MM.1S (cell line): ENCODE measurements at places on chromosomes 5 and 9.

- H3K4me1 ChIP-seq, result peaks cover 23% of the 10 kb centered on the region
- peak; percentile 89 for DNase-seq
- H3K36me3 ChIP-seq, result no peaks in the 10 kb centered on the region
- no peaks in the 10 kb centered on the region for H3K27me3 ChIP-seq
- H3K4me3 ChIP-seq, result peak overlapping the region; percentile 41
These were observed 100.8 kb upstream of the DHFR start for GRCh38 chr5:80755626-80756025.

DNA sequence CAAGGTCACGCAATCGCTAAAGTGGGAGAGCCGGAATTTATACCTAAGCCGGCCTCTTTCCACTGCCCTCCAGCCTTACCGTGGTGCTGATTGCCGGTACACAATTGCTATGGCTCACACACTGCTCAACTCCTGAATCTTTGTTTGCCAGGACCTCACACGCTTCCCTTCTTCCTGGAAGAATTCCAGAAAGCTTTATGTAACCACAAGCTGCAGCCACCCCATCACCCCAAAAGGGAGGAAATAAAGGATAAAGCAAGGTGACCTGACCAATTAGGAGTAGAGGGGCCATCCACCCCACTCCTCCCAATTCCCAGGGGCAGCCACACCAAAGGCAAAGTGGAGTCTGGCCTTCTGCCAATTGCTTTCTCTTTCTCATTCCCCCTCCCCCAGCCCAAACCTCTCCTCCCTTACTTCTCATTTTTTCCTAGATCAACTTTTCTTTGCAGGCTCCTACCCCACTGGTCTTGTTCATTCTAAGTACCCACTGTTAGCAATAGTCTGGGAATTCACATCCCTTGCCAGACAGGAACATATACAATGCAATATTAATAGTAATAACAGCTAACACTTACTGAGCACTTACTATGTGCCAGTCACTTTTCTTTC lies 18.0 kb upstream of the CDC23 start:
- no peak overlapping the region for H3K4me3 ChIP-seq
- no peaks in the 10 kb centered on the region for H3K36me3 ChIP-seq
- DNase-seq, result no peak
- no peaks in the 10 kb centered on the region for H3K27me3 ChIP-seq
- no peak overlapping the region for H3K27ac ChIP-seq

DNA sequence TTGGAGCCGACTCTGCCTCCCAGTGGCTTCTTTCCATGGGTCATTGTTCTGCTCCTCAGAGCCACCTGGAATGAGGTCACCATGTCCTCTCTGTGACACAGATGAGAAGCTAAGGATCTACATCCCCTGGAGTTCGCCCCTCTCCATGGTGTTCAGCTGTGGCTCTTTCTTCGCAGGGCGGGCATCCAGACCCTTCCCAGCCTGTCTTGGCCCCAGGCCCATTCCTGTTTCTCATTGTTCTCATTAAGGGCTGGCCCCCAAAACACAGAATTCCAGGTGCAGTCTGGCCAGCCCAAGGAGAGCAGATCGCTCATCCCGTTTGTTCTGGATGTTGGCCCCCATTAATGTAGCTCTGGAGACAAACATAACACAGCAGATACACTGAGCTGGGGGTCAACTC lies 66.4 kb upstream of the COL15A1 start:
- H3K27ac ChIP-seq, result no peak overlapping the region
- no peaks in the 10 kb centered on the region for H3K36me3 ChIP-seq
- H3K4me1 ChIP-seq, result no peaks in the 10 kb centered on the region
- H3K4me3 ChIP-seq, result no peak overlapping the region

- no peak for DNase-seq
- H3K36me3 ChIP-seq, result no peaks in the 10 kb centered on the region
- no peaks in the 10 kb centered on the region for H3K4me1 ChIP-seq
- H3K27me3 ChIP-seq, result no peaks in the 10 kb centered on the region
These were observed 8.1 kb downstream of the FSD1L start for GRCh38 chr9:105455836-105456475.

DNA sequence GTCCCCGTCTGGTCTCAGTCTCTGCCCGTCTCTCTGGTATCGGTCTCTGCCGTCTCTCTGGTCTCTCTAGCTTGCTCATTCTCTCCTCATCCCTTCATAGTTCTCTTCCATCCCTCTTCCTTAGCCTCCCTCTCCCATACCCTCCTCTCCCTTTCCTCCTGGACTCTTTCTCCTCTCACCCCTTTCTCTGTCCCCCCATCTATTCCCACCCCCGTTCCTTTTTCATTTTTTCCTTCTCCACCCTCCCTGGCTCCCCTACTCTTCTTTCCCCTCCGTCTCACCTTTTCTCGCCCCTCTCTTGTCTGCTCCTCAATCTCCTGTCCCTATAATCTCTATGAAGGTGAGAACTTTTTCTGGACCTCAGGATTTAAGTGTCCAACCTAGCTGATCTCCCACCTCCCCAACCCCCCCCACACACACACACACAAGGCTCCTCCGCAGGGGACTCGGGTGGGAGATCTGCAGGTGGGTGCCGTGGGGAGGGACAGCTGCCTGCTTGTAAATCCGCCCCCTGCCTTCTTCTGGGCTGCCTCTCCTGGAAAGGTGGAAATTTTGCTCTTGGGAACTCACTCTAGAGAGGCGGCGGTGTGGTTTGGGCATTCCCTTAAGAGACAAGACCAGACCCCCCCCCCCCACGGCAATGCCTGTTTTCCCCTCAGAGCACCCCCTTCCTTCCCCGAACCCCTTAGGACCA lies 953 bp downstream of the UBE2QL1 start:
- H3K36me3 ChIP-seq, result 0 out of 2 replicates have a peak, but pooled peaks cover 3% of the 10 kb centered on the region
- peak overlapping the region; percentile 59 for H3K27ac ChIP-seq

GRCh38 chr9:34211395-34211794 lies 32.6 kb downstream of the UBAP1 start:
- no peak overlapping the region for H3K27ac ChIP-seq
- H3K4me3 ChIP-seq, result no peak overlapping the region
- DNase-seq, result no peak
- H3K27me3 ChIP-seq, result no peaks in the 10 kb centered on the region
- no peaks in the 10 kb centered on the region for H3K36me3 ChIP-seq
- H3K4me1 ChIP-seq, result no peaks in the 10 kb centered on the region

DNA sequence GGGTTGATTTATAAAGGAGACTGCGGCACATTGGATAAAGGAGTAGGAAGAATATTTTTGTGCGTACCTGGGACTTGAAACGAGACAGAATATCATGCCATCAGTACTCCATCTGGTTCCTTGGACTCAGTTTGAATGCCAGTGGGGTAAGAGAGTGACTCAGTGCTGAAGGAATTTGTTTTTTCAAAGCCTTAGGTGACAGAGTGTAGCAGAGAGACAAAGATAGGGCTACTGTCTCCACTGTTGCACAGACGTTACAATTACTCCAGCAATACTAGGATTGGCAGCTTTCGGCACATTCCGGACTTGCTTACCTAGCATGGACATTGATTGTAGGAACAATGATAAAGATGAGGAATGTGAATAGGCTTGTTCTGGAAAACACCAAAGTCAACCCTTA lies 250.7 kb downstream of the KCTD16 start:
- H3K36me3 ChIP-seq, result no peaks in the 10 kb centered on the region
- DNase-seq, result no peak
- no peak overlapping the region for H3K27ac ChIP-seq

- peaks cover 94% of the 10 kb centered on the region for H3K27me3 ChIP-seq
- no peak for DNase-seq
- no peak overlapping the region for H3K27ac ChIP-seq
These were observed 7.1 kb upstream of the EGFL7 start for GRCh38 chr9:136655536-136656182.

DNA sequence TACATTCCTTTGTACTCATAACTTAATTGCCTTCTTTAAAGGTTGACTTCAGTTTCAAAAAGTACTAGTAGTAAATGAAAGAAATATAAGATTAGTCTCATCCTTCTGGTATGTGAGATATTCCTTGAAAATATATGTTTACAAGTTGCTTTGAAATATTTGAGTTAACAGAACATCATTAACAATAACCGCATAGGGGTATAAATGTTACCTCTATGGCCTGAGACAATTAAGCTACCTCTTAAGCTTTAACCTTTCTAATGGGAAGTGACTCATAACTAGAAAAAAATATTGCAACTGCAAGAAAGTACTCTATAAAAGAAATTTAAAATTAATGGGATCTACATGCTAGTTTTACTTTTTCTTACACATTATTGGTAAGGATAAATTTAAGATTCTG lies 399.0 kb downstream of the CDH10 start:
- no peaks in the 10 kb centered on the region for H3K4me1 ChIP-seq
- no peaks in the 10 kb centered on the region for H3K36me3 ChIP-seq
- no peak for DNase-seq

GRCh38 chr5:167332309-167332708 lies 959.1 kb upstream of the WWC1 start:
- no peak overlapping the region for H3K4me3 ChIP-seq
- no peak overlapping the region for H3K27ac ChIP-seq
- H3K4me1 ChIP-seq, result no peaks in the 10 kb centered on the region
- H3K36me3 ChIP-seq, result no peaks in the 10 kb centered on the region
- H3K27me3 ChIP-seq, result no peaks in the 10 kb centered on the region

GRCh38 chr5:31193591-31194467 lies at the start of gene CDH6:
Gene CDH6, plus strand, starts transcription at chr5:31193686. Its CDS starts 73,788 bp downstream, at chr5:31267474.
- H3K27ac ChIP-seq, result no peak within 1 kb of the TSS
- H3K4me3 ChIP-seq, result no peak within 1 kb of the TSS
- no peaks in the 10 kb centered on the region for H3K36me3 ChIP-seq
- H3K4me1 ChIP-seq, result no peaks in the 10 kb centered on the region
- H3K27me3 ChIP-seq, result no peaks in the 10 kb centered on the region

DNA sequence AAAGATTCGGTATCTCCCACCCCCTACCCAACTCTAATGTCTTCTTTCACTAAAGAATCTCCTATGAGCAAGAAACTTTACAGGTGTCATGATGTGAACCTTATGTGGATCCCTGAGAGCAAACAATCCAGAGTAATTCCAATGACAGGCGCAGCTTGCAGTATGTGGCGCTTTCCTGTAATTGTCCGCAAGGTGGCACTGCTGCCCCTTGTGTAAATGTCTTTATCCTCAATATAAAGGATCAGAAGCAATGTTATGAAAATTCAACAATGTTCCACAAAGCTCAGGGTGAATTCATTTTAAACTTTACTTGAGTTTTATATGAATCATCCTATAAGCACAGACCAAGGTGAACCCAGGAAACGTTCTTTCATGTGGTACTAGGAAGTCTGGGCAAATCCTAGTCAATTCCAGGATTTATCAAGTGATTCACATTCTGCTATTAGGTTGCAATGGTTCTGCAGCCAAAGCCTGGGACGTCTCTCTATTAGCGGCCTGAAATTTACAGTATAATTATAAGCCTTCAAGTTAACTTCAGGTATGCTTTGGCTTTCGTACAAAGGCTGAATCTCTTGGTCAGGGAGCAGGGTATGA lies 113.7 kb downstream of the TRPM6 start:
- DNase-seq, result peak; percentile 80
- H3K27ac ChIP-seq, result no peak overlapping the region
- H3K4me3 ChIP-seq, result no peak overlapping the region
- H3K4me1 ChIP-seq, result peaks cover 11% of the 10 kb centered on the region
- no peaks in the 10 kb centered on the region for H3K36me3 ChIP-seq

GRCh38 chr5:56460681-56461191 lies 227.6 kb upstream of the ANKRD55 start:
- no peaks in the 10 kb centered on the region for H3K36me3 ChIP-seq
- no peak overlapping the region for H3K4me3 ChIP-seq
- DNase-seq, result no peak
- no peaks in the 10 kb centered on the region for H3K27me3 ChIP-seq

DNA sequence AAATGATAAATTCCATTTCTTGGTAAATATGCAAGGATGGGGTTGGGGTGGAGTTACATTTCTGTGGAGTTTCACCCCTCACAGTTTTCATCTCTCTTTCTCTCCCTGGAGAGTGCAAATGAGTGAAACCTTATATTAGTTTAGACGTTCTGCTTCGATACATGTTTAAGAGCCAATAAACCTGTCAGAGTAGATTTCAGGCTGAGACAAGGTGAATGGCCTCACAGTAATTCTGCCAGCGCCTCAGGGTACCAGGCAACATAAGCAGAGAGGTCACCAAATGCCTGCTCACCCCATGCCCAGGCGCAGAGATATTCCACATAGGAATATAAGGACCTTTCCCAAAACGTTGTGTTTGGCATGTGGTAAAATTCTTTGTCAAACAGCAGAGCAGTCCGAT lies 154.9 kb upstream of the VLDLR start:
- DNase-seq, result no peak
- peak overlapping the region; percentile 26; the same call in 1 of the 2 replicates for H3K27ac ChIP-seq
- peaks cover 20% of the 10 kb centered on the region for H3K4me1 ChIP-seq
- H3K27me3 ChIP-seq, result no peaks in the 10 kb centered on the region
- no peak overlapping the region for H3K4me3 ChIP-seq
- H3K36me3 ChIP-seq, result no peaks in the 10 kb centered on the region

GRCh38 chr9:75071530-75072122 lies 16.3 kb downstream of the NMRK1 start:
- peaks cover 13% of the 10 kb centered on the region for H3K4me1 ChIP-seq
- H3K27me3 ChIP-seq, result no peaks in the 10 kb centered on the region
- DNase-seq, result peak; percentile 54
- H3K27ac ChIP-seq, result peak overlapping the region; percentile 42; the same call in 1 of the 2 replicates
- no peaks in the 10 kb centered on the region for H3K36me3 ChIP-seq

DNA sequence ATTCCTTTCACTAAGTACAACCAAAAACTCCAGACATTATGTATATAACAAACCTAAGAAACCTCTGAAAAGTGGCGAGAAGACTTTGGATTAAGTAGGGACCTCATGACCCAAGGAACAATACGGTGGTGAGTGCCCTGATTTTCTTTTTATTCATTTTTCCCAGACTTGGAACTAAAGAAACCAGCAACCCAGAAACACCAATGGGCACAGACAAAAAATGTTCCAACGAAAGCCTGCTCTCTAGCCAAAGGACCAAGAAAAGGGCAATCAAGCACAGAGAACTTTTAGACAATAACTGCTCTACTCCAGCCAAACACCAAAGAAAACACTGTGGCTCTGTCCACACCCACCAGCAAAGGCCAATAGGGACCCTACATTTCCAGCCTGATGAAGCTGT lies 66.2 kb upstream of the SSBP2 start:
- no peak overlapping the region for H3K4me3 ChIP-seq
- H3K36me3 ChIP-seq, result no peaks in the 10 kb centered on the region
- H3K27ac ChIP-seq, result no peak overlapping the region
- H3K4me1 ChIP-seq, result peaks cover 10% of the 10 kb centered on the region
- H3K27me3 ChIP-seq, result no peaks in the 10 kb centered on the region
- no peak for DNase-seq

DNA sequence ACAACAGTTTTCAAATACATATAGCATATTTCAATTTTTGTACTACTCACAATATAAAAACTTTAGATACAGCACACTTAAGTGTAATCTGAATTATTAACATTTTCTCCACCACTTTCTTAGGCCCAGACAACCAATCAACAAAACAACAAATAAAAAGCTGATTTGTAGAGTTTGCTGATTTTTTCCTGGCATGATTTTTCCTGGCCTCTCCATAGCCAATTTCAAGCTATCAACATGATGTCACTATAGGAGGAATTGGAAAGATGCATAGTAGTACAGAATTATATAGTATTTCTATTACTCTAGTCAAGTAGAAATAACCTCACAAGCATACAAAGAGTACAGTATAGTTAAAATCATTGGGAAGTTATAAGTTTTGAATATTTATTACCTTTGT lies 35.1 kb upstream of the ADAMTS19 start:
- no peaks in the 10 kb centered on the region for H3K4me1 ChIP-seq
- no peaks in the 10 kb centered on the region for H3K36me3 ChIP-seq
- H3K27ac ChIP-seq, result no peak overlapping the region
- no peak for DNase-seq

- no peak overlapping the region for H3K27ac ChIP-seq
- H3K36me3 ChIP-seq, result no peaks in the 10 kb centered on the region
- DNase-seq, result no peak
- no peaks in the 10 kb centered on the region for H3K27me3 ChIP-seq
- H3K4me3 ChIP-seq, result 0 out of 2 replicates have a peak overlapping the region, but pooled peaks have one; percentile 69
- peaks cover 9% of the 10 kb centered on the region for H3K4me1 ChIP-seq
These were observed 1.1 kb upstream of the DOCK2 start for GRCh38 chr5:169635936-169636335.
